ENCODE measurements at places on chromosomes 5 and 9.

DNA sequence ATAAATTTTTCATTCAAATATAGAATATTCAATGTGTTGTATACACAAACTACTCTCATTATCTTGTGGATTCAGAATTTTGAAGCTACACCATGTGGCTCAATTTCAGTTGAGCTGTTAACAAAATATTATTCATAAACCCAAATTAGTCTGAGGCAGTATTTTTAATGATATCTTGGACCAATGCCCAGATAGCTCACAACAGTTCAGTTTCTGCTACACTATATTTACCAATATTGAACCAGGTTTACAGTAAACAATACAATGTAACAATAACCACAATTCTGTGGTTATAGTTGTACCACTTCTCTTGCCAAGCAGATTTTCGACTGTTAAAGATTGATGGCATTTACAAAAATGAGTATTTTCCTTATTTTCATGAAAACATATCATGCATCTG, 99.9 kb downstream of the SSBP2 start:
- no peak for DNase-seq

GRCh38 chr5:150567031-150567717, 59.2 kb downstream of the NDST1 start:
- no peak for DNase-seq

DNA sequence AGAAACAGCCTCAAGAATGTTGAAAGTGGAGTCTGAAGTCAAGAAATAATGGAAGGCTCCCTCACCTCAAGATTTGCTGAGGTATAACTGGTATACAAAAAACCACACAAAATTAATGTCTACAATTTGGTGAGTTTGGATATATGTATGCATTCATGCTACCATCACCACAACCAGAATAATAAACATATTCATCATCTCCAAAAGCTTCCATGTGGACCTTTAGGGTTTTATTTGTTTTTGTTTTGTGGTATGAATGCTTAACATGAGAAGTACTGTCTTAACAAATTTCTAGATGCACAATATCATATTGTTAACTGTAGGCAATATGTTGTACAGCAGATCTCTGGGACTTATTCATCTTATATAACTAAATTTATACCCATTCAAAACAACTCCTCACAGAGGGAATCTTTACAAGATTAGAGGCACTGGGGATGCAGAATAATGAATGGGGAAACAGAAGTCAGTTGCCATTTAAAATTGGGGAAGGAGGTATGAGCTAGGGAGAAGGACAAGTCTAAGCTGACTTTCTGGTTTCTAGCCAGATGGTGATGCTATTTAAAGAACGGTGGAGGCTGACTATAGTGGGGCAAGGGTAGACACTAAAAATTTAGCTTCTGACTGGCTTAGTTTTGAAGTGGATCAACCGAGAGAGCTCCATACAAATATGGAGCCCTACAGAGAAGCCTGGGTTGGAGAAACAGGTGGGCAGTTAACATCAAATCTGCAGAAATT, 213.9 kb downstream of the BNC2 start:
- no peak for DNase-seq

DNA sequence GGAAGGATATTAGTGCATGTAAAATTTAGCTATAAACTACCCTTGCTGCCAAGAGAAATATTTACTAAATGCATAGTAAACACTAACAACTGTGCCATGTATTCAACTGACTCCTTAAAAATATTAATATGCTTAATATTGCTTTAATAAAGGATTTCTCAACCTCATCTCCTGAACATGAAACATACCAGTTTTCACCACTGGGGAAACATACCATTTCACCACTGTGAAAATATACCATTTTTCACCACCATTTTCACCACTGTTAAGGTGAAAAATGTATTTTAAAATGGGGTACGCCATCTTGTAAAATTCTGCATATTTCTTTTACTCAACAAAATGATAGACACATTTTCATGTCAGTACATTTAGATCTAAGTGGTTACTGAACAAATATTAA, 4.5 kb downstream of the RAB14 start:
- no peak for DNase-seq

DNA sequence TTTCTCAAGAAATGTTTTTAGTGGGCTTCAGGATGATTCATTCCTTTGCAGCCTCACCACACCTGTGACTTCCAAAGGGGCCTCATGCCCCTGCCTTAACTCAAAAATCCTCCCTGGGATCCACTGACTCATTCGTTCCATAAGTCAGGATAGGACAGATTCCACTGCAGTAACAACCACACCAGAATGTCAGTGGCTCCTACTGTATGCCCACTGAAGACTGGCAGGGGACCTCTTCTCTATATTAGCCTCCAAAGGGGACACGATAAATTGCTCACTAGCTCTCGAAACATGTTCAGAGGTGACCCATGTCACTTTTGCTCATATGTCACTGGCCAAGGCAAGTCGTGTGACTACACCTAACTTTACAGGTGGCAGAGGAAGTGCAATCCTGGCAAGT, 25.7 kb upstream of the LHX2 start:
- DNase-seq: no peak

DNA sequence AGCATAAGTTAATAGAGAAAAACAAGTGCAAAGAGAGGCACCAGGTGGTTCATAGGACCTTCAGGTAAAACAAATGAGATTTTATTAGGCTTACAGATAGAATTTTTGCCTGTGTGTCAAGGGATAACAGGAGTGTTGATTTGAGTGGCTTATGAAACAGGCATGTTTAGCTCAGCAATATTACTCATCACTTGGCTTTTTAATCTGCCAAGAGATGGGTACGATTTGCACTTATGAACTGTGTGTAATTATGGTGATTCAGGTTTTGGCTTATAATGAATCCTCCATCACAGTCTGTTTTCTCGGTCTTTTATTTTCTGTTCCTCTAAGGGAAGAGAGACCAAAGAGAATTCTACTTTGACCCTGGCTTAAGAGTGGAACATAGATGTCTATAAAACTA, 199.3 kb downstream of the DMRTA1 start:
- no peak for DNase-seq

DNA sequence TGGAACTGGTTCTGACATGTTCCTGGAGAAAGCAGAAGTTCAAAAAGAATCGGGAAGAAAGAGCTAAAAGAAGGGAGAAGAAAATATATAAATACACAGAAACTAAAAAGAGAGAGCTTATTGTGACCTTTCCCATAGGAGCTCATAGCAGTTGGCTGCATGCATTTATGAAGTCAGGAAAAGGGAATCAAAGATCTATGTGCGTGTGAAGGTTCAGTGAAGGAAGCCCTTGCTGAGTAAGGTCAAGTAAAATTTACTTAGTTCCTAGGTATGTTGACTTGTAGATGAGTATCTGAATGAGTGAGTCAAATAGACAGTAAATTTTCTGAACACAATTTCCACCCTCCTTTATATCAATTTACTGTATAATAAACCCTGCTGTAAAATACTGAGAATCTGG, 632.5 kb downstream of the SLCO4C1 start:
- DNase-seq: no peak

- no peak for DNase-seq
These were observed 64.6 kb upstream of the CAST start for GRCh38 chr5:96597438-96598020.

DNA sequence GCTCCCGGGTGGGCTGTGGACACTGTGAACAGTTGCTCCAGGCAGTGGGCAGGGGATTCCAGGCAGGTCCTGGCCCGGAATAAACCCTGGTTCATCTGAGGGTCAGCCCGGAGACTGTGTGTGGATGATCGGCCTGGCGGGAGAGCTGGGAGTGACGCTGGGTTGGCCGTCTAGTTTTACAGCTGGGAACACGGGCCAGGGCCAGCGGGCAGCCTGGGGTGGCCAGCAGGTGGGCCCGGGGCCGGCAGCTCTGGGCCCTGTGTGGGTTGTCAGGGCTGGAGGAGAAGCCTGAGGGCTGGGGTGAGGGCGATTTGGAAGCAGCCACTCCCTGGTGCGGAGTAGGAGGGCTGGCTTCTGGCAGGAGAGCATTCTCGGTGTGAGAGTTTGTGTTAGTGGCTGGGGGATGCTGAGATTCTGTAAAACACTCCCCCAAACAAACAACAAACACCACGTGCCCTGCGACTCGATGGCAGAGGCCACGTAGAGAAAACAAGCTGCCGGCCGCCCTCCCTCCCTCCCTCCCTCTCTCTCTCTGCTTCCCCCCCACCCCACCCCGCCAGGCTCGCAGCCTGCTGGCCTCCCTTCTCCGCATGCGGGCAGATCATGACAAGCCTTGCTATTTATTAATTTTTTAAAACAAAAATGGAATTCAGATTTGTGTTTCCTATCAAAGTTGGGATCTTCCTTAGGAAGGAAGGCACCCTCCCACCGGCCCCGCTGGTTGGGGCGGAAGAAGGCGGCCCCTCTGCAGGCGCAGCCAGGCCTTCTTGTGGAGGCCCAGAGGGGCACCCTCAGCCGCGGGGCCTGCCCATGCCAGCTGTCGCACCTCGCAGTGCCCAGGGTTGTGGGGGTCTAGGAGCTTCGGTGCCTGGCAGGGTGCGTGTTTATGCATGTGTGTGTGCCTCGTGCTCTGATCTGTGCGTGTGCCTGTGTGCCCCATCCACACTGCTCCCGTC, 49.5 kb downstream of the RXRA start:
- no peak for DNase-seq

- no peak for DNase-seq
These were observed 207.0 kb downstream of the AOPEP start for GRCh38 chr9:94933511-94933828.

DNA sequence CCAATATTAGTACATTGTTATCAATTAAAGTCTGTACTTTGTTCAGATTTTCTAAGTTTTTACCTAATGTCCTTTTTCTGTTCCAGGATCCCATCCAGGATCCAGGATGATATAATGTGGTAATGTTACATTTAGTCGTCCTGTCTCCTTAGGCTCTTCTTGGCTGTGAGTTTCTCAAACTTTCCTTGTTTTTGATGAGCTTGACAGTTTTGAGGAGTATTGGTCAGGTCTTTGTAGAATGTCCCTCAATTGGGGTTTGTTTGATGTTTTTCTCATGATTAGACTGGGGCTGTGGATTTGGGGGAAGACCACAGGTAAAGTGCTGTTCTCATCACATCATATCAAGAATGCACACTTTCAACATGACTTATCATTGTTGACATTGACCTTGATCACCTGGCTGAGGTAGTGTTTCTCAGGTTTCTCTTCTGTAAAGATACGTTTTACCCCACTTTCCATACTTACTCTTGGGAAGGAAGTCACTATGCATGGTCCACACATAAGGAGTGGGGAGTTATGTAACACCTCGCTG, 9.6 kb downstream of the NDFIP1 start:
- no peak for DNase-seq

- no peak for DNase-seq
These were observed 129.5 kb upstream of the RAPGEF1 start for GRCh38 chr9:131869348-131869747.

DNA sequence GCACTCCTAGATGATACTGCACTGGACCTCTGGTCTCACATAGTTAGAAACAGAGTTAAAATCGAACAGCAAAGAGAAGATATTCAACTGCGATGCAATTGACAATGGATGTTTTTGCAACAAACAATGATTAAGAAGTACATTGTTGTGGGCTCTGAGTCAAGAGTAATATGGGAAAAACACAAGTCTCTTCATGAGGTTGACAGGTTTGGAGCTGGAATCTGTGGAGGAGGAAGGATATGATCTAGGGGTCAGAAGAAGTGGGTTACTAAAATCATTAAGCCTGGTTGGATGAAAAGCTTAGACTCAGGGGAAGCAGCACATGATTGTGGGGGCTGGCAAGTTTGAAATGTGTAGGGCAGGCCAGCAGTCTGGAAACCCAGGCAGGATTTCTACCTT, 53.1 kb downstream of the PDCD1LG2 start:
- DNase-seq: no peak

DNA sequence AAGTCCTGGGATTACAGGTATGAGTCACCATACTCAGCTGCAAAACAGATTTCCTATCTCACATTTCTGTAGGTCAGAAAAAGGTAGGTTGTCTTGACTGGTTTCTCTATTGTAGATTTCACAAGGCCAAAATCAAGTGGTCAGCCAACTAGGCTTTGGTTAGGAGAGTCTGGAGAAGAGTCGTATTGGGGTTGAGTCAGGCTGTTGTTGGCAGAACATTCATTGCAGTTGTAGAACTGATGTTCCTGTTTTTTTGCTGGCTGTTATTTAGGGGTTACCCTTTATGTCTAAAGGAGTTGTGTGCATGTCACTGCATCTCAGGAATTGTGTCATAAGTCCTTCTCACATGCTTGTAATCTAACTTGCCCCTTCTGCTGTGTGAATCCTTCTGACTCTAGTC, 814.2 kb upstream of the GRAMD2B start:
- no peak for DNase-seq

DNA sequence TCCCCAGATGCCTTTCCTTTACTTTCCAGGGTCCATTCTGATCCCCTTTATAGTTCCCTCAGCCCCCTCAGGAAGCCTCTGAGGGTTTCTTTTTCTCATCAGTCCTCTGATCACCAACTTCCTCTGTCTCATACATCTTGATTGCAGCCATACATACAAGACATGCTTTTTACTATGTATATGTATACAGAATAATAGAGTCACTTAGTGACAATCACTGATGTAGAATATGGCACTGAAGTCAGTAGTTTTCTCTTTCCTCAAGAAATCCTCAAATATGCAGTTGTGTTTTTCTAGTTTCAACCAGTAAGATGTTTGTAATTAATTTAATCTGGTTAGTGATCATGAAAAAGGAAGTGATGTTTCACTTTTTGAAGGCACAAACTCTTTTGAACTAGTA, 364.1 kb downstream of the MAN2A1 start:
- DNase-seq: no peak

DNA sequence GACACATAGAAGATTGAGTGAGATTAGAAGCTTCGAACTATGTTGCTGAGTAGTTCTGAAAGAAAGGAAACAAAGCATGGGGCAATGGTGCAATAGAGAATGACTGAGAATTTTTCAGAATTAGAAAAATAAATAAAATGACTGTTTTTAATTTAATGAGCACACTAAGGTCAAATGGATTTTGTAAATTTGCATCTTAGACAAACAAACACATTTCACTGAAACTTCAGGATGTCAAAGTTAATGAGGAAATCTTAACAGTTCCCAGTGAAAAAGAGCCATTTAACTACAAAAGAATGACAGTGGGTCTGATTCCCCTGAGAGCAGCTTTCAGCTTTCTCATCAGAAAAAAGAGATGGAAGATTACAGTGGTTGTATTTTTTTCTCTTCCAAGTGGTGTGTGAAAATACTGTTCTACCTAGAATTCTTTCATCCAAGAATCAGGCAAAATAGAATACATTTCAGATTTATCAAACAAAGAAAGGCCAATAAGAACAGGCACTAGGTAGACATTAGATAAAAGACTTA, 591.9 kb downstream of the SEMA5A start:
- DNase-seq: no peak

GRCh38 chr5:16852251-16853005, 83.7 kb downstream of the MYO10 start:
- no peak for DNase-seq
